ENCODE measurements at places on chromosomes 2 and 18.

DNA sequence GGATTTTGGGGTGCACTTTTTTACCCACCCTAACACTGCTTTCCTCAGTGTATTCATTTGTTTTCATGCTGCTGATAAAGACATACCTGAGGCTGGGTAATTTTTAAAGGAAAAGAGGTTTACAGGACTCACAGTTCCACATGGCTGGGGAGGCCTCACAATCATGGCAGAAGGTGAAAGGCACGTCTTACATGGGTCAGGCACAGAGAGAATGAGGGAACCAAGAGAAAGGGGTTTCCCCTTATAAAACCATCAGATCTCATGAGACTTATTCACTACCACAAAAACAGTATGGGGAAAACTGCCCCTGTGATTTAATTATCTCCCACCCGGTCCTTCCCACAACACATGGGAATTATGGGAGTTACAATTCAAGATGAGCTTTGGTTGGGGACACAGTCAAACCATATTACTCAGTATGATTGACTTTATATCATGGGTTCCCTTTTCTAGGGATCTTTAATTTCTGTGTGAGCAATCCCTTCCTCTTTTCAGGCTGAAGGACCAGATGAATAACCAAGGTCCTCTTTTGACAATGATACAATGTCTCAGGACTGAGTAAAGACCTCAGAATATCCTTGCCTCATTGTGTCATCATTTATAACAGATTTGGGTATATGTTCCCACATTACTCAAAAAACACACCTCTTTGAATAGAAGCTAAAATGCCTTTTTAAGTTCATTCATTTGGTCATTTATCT lies 100.1 kb upstream of the TRIB2 start:
- DNase-seq = no peak

- no peak for DNase-seq
Observed at GRCh38 chr18:3625742-3626091, 175.7 kb downstream of the TGIF1 start.

DNA sequence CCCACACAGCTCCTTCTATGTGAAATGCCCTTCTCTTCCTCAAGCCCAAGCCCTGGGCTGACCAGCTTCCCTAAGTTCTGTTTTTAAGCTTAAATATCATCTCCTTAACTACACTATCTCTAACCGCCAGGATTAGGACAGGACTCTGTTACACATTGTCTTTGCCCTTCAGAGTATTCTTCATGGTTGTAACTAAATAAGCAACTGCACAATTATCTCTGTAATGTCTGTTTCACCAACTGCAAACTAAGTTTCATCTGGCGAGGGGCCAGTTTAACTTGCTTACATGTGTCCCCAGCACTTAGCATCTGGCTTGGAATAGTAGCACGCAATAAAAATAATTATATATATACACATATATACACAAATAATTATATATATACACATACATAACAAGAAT lies 1.1 kb upstream of the ERMN start:
- no peak for DNase-seq

DNA sequence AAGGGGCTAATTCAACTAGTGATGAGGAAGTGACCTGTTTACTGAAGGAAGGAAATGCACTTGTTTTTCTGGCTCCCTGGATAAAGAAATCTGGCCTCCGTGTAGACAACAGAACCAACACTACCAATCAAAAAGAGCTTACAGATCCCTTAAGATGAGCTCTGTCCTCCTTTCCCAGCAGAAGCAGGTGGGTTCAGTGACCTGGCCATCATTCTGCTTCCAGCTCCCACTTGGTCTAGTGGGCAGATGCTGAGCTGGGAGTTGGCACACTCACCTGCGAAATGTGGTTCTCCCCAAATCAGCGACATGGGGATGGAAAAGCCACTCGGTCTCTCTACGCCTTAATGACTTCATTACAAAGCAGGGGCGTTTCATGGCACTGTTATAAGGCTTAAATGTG lies 132.6 kb downstream of the AFF3 start:
- no peak for DNase-seq

DNA sequence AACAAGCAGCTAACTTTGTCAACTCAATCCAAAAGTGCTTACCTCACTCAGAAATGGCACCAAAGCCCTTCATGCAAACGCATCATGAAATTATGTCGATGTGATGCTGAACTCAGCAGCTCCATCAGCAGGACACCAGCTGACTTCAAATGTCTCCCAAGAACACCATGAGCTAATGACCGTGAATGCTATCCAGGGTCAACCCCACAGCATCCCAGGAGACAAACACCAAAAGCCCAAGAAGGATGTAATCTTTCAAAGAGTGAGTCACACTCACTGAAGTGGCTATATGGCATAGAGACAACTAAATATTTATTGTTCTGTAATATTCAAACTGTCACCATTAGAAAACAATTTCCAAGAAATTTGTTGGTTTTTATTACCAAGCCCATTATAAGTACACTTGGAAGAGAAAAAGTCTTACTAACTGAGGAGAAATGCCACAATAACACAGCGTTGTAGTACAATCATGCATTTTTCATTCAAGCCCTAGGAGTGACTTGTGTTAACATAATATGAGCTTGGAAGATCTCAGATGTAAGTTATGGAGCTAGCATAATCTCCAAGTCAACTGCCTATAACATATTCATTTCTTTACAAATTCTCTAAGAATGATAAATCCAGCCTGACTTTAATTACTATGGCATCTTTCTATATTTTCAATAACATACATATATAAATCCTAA lies 165.0 kb upstream of the CCDC68 start:
- no peak for DNase-seq

GRCh38 chr18:45254709-45255082 lies 360.6 kb upstream of the SLC14A2 start:
- DNase-seq = no peak

GRCh38 chr18:50158866-50159653 lies 35.9 kb downstream of the MYO5B start:
- DNase-seq = peak; percentile 84

- no peak for DNase-seq
Observed at GRCh38 chr2:183078163-183078463, 434 bp upstream of the DUSP19 start.

DNA sequence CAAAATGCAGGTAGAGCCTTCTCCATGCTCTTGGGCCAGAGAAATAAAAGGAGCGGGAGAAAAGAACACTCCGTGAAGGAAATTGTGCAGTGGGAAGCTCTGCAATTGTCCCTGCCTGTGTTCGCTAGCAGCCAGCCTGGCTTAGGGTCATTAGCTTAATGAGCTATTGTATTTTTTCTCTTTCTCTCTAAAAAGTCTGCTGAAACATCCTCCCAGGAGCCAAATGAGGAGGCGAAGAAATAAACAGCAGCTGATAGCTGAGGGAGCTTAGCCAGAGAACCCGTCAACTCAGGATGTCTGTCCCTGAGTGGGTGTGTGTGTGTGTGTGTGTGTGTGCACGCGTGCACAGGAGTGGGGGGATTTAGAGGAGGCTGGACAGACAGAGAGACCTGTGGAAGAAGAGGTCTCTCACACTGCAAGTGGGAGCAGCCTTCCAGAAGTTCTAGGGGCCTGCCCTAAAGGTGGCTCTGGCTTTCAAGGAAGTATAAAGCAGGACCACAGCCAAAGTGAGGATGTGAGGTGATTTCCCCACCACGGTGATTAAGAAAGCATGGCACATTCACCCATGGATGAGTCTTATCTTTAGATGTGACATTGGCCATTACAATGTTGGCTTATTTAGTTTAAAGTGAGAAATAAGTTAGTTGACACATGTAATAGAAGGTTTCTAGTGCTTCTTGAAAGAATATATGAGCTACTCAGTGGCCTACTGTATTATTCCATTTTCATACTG lies 690.4 kb downstream of the RNF144A start:
- DNase-seq = no peak

GRCh38 chr2:111236025-111236424 lies 115.3 kb downstream of the BCL2L11 start:
- DNase-seq = peak; percentile 94

GRCh38 chr18:23105581-23106219 lies 29.6 kb upstream of the CABLES1 start:
- no peak for DNase-seq

- no peak for DNase-seq
Observed at GRCh38 chr2:161422816-161423403, 6.8 kb downstream of the TBR1 start.

DNA sequence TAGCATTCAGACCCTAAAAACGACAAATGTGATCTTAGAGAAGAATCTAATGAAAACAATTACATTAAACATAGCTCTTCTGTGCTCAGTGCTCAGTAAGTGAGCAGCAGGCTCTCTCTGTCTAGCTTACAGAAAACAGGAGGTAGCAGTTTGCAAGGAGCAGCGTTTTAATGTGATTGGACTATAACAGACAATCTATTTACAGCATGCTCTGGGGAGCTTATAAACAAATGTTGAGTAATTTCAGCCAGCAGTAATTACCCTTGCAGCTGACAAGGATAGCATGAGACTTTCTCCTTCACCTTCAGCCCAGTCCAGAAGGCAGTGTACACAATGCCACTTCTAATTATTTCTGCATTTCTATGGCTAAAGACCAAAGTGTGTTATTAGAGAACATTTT lies 270.4 kb downstream of the FIGN start:
- no peak for DNase-seq

DNA sequence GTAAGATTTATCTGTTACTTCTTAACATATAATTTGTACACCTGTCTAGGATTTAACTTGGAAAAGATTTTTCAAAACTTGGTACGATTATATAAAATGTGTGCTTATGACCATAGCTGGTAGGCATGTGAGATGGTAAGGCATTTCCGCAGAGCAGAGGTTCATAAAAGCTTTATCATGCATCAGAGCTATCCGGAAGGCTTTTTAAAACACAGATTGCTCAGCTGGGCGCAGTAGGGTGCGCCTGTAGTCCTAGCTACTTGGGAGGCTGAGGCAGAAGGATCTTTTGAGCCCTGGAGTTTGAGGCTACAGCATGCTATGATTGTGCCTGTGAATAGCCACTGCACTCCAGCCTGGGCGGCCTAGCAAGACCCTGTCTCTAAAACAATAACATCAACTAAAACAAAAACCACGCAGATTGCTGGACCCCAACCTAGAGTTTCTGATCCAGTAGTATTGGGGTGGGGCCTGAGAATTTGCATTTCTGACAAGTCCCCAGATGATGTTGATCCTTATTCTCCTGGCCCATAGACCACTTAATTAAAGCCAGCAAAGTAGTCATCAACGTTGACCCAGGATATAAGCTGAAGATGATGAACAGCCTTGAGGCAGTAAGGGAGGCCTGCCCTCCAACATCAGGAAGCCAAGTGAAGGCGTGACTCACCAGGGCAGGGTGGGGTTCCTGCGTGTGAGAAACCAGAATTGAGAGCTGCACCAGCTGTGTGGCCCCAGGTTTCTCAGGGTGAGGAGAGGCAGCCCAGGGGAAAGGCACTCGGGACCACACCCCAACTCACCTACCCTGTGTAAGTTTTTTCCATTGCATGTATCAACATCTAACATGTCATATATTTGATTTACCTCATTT lies 21.6 kb upstream of the SLC20A1 start:
- no peak for DNase-seq

GRCh38 chr18:78769502-78770105 lies 210.0 kb upstream of the SALL3 start:
- no peak for DNase-seq

DNA sequence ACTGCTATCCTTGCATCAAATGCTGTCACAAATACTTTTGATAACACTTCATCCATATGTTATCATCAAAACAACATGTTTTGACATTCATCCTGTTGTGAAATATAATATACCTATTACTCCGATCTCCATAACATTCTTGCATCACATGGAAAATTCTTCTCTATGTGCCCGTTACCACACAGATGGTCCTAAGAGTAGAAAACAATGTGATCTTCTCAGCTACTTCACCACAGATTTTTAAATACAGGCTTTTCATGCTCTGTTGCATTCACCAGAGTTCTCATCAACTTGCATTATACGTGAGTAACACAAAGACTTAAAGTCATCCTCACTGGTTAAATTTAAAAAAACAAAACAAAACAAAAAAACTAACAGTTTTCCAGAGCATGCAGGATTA lies 1603.3 kb upstream of the ZEB2 start:
- peak; percentile 26 for DNase-seq

DNA sequence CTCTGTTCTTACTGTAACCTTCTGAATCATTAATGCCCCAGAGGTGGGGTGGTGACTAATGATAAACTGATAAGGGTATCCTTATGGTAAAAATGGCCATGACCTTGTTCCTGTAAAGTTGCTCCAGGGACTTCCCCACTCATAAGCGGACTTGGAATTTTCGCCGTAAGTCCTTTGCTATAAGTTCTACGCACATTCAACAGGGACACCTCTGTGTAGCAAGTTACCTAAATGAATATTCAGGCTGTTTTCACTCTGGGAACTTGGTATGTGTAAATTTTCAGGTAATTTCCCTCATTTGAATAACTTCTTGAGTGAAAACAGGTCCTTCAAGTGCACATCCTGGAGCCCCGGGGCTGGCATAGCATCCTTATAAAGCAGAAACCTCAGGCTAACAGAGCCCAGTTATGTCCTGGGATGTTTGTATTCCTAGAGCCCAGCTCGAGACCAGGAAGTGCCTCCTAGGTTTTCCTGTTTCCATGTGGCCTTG lies 9.4 kb upstream of the AGFG1 start:
- no peak for DNase-seq

DNA sequence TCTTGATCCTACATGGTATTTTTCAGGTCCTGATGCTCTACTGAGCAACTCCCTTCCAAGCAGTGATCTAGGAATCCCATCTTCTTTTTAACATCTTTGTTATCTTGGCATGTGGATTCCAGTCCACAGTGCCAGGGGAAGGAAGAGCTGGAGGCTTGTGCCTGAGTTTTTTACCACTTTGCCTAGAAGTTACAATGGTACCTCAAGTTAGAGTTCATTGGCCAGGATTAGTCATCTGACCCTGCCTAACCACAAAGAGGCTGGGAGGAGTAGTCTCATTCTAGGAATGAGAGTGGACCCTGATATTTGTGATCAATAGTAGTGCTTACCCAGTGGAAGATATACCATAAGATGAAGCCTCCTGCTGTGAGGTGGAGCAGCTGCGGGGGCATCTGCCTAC lies 109.3 kb downstream of the ADCYAP1 start:
- DNase-seq = no peak

DNA sequence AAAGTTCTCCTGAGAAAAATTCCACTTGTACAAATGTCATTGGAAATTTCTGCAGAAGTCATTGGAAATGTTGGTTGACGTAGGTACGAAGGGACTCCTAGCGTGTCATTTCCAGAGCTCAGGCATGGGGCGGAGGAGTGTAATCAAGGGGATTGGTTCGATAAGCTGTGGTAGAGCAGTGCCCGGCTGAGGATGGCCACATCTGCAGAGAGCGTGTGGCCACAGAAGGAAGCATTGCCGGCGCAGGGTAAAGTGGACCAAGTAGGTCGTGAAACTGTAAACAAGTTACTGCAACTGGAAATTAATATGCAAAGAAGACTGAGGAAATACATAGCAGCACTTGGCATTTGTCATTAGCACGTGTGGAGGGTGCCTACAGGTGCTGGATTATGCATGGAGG lies 101.8 kb downstream of the DGKD start:
- no peak for DNase-seq

GRCh38 chr18:13216092-13216582 lies 2.4 kb upstream of the LDLRAD4 start:
- peak; percentile 69 for DNase-seq

- peak; percentile 80 for DNase-seq
Observed at GRCh38 chr2:120735746-120736170, at the start of gene GLI2. Gene GLI2, plus strand, starts transcription at chr2:120735868. Its CDS starts 61,453 bp downstream, at chr2:120797321.
